Stimulated activated effector memory CD8-positive, alpha-beta T cell treated with anti-CD3 and anti-CD28 coated beads, Interleukin-12 subunit alpha, Interleukin-12 subunit beta, amount 100 ng/mL, for 72 hours (primary cell): ENCODE measurements at places on chromosomes 3 and 15.

DNA sequence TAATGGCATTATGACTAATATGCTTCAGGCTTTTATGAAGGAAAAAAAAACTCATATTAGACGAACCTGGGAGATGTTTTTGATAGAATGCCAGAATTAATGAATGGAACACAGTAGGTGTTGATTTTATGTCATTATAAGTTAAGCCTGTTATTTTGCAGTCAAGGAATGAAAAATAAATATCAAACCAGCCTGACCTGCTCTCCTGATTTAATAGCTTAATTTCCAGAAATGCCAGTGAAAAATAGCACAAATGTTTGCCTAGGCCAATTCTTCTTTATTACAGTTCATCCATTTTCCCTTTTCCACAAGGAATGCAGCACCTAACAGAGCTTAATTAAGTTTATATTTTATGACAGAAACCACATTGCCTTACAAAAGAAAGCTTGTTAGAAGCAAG lies 292.0 kb downstream of the TBL1XR1 start:
- no peak for DNase-seq

- DNase-seq = no peak
Observed at GRCh38 chr15:99427210-99427609, 138.6 kb upstream of the MEF2A start.

- no peak for DNase-seq
Observed at GRCh38 chr15:53203454-53203853, 413.3 kb upstream of the ONECUT1 start.

GRCh38 chr15:64837502-64837901 lies 4.2 kb upstream of the PLEKHO2 start:
- no peak for DNase-seq

- DNase-seq = no peak
Observed at GRCh38 chr15:74328331-74329056, 39.0 kb downstream of the CYP11A1 start.

- DNase-seq = no peak
Observed at GRCh38 chr3:189966843-189967242, 153.9 kb downstream of the P3H2 start.

GRCh38 chr3:72999951-73000350 lies 3.3 kb downstream of the PPP4R2 start:
- no peak for DNase-seq

DNA sequence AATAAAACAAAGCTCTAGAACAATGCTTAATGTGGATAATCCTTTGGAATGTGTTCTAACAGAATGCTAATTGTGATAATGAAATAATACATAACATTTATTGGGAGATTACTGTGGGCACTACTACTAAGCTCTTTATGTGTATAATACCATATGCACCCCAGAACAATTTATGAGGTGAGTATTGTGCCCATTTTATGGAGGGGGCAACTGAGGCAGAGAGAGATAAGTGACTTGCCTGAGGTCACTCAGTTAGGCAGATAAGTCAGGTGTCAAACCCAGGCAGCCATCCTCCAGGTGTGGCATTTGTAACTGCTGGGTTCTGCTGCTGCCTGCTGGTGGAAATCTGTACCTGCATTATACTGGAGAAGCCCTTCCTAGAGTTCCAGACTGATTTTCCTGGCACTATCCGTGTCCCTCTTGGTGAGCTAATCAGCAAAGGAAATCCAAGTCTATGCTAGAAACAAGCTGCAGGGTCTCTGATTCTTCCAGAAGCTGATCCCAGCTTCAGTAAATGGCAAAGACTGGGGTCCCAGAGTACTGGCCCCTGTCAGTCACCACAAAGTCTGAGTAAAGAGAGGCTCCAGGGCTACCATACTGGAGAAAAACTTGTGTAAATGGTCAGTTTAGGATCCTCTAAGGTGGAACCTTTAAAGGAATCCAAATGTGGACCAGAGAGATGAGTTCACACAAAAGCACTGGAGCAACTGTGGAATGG lies 22.6 kb upstream of the RBP1 start:
- no peak for DNase-seq

DNA sequence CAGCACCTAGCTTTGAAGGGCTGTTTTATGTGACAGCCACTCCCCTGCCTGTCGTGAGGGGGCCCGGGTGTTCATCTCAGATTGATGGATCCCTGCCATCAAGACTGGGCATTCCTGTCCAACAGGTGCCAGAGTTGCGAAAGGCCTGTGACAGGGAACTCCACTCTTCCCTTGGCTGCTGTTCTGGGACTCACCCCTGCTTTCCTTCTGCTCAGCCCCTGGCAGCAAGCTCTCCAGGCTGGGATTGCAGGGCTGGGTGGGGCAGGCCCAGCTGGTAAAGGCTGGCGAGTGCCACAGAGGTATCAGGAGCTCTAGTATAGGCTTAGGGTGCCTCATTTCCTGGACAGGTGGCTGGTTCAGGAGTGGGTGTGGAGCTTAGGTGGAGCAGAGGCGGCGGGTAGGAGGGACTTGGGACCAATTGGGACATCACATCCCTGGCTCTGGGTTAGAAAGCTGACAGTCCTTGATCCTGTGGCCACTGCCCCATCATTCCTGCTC lies at the start of gene PLA2G4B:
TSS of gene PLA2G4B (plus strand) at position 448 of the 498 bp plus-strand sequence. CDS start 67 bp downstream, outside the sequence.
- no peak for DNase-seq

DNA sequence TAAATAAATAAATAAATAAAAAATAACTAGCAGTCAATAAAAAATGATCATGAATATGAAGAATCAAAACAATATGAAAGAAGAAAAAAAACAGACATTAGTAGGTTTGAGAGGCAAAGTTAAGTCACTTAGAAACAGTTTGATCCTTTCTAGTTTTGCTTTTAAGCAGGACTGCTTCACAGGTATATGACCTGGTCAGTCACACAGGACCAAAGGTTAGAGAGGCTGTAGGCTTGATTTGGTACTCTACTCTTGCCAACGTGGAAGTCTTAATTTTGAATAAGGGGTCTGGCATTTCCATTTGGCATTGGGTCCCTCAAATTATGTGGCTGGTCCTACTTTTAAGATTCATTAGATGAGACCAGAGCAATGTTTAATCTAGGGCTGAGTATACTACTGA lies 441.7 kb upstream of the NECTIN3 start:
- DNase-seq = no peak

GRCh38 chr15:32698773-32699390 lies 18.9 kb upstream of the GREM1 start:
- DNase-seq = no peak

GRCh38 chr3:123282461-123282860 lies 80.7 kb downstream of the SEC22A start:
- no peak for DNase-seq

- no peak for DNase-seq
Observed at GRCh38 chr3:141067206-141067974, 16.2 kb downstream of the SPSB4 start.

- DNase-seq = no peak
Observed at GRCh38 chr15:59736181-59736580, 47.1 kb upstream of the BNIP2 start.

DNA sequence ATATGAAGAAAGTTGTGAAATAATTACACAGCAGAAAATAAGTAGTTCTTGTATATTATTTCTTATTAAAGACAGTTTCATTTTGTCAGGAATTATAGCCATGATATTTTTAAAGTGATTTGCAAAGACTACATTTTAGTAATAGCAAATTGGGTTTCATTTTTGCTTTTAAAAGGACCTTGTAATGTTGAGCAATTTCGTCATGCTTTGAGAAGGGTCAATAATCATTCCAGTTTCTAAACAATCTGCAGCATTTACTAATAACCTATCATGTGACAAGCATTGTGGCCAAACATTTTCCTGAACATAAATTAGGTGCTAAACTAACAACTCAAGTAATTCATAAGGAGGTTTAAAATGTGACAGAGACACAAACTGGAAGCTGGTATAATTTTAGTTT lies 214.4 kb upstream of the CBLB start:
- DNase-seq = no peak

DNA sequence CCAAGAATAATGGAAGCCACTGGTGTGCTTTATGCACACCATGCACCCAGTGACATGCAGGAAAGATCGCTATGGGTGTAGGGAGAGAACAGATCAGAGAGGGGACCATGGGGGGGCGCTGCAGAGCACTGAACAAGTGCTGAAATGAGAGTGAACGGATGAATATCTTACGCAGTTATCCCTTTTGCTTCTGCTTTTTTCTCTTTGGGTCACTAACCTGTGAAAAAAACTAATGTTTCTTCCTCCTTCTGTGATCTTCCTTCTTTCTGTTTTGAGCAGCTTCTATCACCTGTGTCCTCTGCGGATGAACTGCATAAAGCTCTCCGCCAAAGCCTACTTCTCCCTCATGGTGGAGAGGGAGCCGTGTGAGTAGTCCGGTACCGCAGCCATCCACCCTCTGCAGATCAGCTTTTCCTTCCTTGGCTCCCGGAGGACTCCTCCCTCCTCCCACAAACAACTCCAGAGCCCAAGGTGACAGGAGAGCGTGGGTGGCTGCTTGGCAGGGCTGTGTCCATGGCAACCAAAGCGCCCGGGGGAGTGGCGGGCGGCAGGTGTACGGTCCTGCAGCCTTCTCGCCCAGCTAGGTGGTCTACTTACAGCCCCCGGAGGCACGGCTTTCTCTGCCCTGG lies 106.2 kb downstream of the DGKG start:
- no peak for DNase-seq

GRCh38 chr3:77799278-77799677 lies 759.4 kb downstream of the ROBO2 start:
- no peak for DNase-seq

DNA sequence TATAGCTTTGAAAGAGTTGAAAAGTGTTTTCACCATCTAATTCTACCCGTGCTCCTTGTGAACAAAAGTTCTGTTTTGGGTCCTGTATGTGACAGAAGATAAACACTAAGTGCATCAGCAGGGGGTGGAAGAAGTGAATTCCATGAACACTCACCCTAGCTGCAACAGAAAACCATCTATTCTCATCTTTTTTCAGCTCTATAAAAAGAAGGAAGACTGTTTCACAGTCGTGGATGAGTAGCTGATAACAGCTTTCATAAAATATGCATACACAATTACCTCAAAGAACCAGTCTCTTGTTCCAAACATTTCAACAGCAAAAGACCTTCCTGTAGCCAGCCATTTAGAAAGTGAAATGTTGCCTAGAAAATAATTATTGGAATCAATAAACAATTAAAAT lies 281.7 kb upstream of the RASGRP1 start:
- DNase-seq = no peak

DNA sequence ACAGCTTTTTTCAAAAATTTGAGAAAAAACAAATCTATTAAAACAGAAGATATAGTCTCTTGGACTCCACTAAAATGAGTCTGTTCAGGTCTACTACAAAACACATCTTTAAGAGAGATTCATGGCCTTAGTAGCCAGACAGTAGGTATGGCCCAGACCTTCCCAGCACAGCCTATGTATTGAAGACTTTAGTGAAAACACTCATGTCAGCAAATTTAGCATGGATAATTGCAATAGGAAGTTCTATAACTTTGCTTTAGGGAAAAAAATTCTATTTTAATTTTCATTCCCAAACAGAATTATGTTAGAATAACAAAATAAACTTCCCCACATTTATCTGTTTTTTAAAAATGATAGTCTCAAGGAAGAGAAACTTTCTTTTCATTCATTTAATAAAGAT lies 976.6 kb downstream of the FHIT start:
- no peak for DNase-seq

- no peak for DNase-seq
Observed at GRCh38 chr15:60568301-60568742, 89.4 kb upstream of the ICE2 start.

DNA sequence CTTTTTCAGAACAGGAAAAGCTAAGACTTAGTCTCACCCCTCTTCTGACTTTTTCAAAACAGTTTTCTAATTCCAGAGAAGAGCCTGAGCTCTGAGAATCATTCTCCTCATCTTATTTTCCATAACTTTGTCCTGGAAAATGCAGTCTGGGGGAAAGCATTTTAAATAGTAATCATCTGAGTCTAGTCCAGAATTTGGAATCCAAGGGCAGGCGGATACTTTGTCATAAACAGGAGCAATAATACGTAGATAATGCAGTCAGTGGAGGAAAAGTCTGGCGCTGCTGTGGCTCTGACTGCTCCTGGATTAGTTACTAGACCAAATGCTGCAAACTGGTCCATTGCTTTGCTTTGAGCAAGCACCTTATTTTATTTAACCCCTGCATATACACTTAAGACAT lies 285.0 kb downstream of the THSD4 start:
- DNase-seq = no peak

DNA sequence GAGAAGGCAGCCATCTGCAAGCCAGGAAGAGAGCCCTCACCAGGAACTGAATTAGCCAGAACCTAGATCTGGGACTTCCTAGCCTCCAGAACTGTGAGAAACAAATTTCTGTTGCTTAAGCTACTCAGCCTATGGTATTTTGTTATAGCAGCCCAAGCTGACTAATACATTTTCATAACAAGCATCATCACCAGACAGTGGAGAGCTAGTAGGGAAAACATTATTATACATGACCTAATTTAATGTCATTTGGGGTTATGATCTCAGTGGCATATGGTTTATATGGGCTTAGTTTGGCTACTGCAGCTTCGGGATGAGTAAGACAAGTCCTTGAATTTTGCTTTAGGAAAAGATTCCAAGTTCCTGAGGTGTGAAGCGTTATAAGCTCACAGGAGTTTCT lies 35.6 kb downstream of the LNP1 start:
- no peak for DNase-seq

DNA sequence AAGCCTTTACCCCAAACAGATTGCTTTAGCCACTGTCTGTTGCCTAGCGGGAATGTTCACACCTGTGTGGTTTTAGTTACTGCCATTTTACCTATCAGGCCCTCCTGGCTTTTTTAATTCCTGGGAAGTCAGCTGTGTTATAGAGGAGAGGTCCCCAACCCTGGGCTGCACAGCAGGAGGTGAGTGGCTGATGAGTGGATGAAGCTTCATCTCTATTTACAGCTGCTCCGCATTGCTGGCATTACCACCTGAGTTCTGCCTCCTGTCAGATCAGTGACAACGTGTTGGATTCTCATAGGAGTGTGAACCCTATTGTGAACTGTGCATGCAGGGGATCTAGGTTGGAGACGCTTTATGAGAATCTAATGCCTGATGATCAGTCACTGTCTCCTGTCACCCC lies 127.0 kb downstream of the MBNL1 start:
- DNase-seq = no peak

- DNase-seq = no peak
Observed at GRCh38 chr15:68195336-68196112, 9.6 kb downstream of the CALML4 start.

DNA sequence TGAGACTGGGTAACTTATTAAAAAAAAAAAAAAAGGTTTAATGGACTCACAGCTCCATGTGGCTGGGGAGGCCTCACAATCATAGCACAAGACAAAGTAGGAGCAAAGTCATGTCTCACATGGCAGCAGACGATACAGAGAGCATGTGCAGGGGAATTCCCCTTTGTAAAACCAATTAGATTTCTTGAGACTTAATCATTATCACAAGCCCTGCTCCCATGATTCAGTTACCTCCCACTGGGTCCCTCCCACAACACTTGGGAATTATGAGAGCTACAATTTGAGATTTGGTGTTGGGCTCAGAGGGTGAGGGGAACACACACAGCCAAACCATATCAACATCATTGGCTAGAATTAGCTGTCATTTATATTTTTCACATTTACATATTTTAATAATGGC lies 221.0 kb downstream of the RSRC1 start:
- DNase-seq = no peak

GRCh38 chr15:90563463-90563862 lies 33.7 kb downstream of the CRTC3 start:
- no peak for DNase-seq
